ENCODE measurements at places on chromosomes 5 and 9. TPM values are rescaled to one million over a fixed set of nuclear protein-coding genes. Genes with fewer than 3 reads are reported as not detected.

DNA sequence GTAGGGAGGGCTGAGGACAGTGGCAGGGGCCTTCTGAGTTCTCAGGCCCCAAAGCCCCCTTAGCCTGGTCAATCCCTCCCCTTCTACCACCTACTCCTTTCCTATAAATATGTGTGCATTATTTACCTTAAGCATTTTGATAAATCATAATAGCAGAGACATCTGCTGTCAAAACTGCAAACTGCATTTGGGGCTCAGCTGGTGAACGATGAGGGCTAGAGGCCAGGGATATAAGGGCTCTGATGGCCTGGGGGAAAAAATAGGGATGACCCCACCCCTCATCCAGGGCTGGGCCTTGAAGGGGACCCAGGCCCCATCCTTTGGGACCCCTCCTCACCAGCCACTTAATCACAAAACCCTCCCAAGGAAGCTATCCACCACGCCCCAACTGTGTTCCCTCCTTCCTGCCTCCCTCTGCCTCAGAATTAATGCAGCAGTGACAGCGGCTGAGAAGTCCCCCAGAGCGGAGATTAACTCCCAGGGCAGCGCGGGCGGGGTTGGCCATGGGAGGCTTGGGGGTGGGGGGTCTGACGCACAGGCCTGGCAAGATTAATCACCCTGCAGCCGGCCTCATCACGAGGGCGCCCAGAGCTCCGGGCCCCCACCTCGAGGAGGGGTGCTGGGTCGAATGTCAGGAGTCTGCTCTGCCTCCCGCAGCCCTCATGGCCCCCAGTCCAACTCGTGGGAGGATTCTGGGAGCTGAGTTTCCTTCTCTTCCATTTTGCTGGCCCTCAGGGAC, 42.1 kb downstream of the CXXC5 start:
- H3K4me3 ChIP-seq: no peak overlapping the region
- peak overlapping the region; percentile 79 for H3K27ac ChIP-seq
- no peaks in the 10 kb centered on the region for H3K27me3 ChIP-seq
- H3K4me1 ChIP-seq: peaks cover 16% of the 10 kb centered on the region
- peaks cover 2% of the 10 kb centered on the region for H3K36me3 ChIP-seq

- no peak for DNase-seq
- H3K27me3 ChIP-seq: no peaks in the 10 kb centered on the region
- no peak overlapping the region for H3K4me3 ChIP-seq
- no peaks in the 10 kb centered on the region for H3K36me3 ChIP-seq
- H3K27ac ChIP-seq: no peak overlapping the region
These were observed 45.8 kb downstream of the WHRN start for GRCh38 chr9:114459464-114459863.

DNA sequence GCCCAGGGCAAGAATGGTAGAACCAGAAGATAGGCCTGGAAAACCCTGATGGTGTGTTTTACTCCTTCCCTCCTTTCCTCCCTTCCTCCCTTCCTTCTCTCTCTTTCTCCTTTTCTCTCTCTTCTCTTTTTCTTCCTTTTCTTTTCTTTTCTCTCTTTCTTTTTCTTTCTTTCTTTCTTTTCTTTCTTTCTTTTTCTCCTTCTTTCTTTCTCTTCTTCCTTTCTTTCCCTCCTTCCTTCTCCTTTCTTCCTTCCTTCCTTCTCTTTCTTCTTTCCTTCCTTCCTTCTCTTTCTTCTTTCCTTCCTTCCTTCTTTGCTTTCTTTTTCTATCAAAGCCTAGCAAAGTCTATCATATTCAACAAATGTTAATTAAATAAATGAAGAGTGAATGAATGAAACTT, 24.0 kb upstream of the UBE2QL1 start:
- no peak overlapping the region for H3K4me3 ChIP-seq
- H3K4me1 ChIP-seq: peaks cover 4% of the 10 kb centered on the region
- no peak overlapping the region for H3K27ac ChIP-seq
- H3K27me3 ChIP-seq: no peaks in the 10 kb centered on the region
- no peaks in the 10 kb centered on the region for H3K36me3 ChIP-seq

DNA sequence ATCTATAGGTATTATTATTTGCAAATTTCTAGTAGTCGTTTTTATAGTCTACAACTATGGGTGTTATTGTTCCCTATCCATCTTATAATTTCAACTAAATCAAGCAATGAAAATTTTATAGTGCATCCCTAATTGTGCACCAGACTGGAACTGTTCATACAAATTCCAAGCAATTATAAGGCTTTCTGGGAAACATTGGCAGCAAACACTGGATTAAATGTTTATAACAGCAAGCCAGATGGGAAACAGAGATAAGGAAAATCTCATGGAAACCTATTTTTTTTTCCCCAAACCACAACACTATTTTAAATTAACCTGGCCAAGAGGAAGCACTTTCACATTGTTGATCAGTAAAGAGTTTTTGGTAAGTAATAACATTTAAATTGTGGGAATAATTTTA, 524.3 kb downstream of the RASEF start:
- DNase-seq: no peak
- H3K4me1 ChIP-seq: no peaks in the 10 kb centered on the region
- H3K36me3 ChIP-seq: no peaks in the 10 kb centered on the region
- no peak overlapping the region for H3K4me3 ChIP-seq
- no peak overlapping the region for H3K27ac ChIP-seq

Gene RASGEF1C
- total RNA-seq: not detected

- H3K36me3 ChIP-seq: no peaks in the 10 kb centered on the region
- H3K27me3 ChIP-seq: peaks cover 2% of the 10 kb centered on the region
- no peak overlapping the region for H3K4me3 ChIP-seq
These were observed 16.8 kb downstream of the CFAP77 start for GRCh38 chr9:132426639-132427414.

DNA sequence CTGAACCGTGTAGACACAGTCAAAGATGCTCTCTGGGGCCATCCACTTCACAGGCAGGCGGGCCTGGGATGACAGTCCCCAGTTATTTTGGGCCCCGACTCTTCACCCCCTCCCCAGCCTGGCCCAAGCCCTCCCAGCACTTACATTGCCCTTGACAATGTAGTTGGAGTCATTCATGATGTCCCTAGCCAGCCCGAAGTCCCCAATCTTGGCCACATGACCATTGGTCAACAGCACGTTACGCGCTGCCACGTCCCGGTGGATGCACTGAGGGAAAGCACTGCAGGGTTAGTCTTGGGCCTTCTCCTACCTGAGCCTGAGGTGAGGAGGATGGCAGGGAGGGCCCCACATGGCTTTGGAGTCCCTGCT, 30.3 kb downstream of the CSF1R start:
- no peaks in the 10 kb centered on the region for H3K4me1 ChIP-seq
- peak overlapping the region; percentile 16 for H3K27ac ChIP-seq
- no peaks in the 10 kb centered on the region for H3K27me3 ChIP-seq

DNA sequence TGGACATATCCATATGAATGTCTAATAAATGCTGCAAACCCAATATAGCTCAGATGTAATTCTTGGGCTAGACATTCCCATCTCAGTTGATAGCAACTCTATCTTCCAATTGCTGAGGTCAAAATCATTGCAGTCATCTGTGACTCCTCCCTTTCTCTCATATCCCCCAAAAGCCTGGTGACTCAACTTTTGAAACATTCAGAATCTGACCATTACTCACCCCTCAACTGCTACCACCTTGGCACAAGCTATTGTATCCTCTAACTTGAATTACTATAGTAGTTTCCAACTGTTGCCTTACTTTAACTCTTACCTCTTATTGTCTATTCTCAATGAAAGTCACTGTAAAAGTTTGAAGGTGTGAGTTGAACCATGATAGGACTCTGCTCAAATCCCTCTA, 600.1 kb upstream of the RGMB start:
- no peak overlapping the region for H3K4me3 ChIP-seq
- no peaks in the 10 kb centered on the region for H3K36me3 ChIP-seq
- DNase-seq: no peak
- H3K27ac ChIP-seq: no peak overlapping the region
- H3K27me3 ChIP-seq: no peaks in the 10 kb centered on the region
- H3K4me1 ChIP-seq: no peaks in the 10 kb centered on the region

Gene BTNL8
- 7.3 TPM for total RNA-seq

Gene ABITRAM
- total RNA-seq: 20.5 TPM

DNA sequence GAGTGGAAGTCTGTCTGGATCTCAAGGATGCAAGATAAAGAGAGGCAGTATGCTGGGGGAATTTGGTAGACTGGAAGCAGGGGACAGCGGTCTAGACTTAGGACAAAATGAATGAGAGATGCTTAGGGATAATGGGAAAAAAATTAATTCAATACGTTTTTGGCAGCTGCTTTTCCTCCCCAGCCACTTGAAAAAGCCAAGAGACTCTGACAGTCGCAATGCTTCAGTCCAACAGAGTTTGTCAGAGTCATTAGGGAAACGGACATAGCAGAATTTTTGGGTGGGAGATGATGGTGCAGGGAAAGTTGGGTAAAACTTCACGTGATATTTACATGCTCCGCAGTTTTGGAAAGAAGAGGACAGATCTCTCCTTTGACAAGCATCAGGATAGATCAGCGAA, 129.7 kb downstream of the GOLPH3 start:
- H3K36me3 ChIP-seq: no peaks in the 10 kb centered on the region
- H3K4me3 ChIP-seq: no peak overlapping the region
- H3K27me3 ChIP-seq: no peaks in the 10 kb centered on the region
- H3K27ac ChIP-seq: no peak overlapping the region

Measured in Caco-2 (cell line).